Left hindlimb (tissue), 1 donor: ENCODE measurements at places on chromosomes 6 and 20.
A peak's percentile ranks its signal among the peaks of the same experiment; 100 is the strongest.

- no peak for DNase-seq
Observed at GRCh38 chr6:81769824-81770223, 17.3 kb upstream of the TENT5A start.

DNA sequence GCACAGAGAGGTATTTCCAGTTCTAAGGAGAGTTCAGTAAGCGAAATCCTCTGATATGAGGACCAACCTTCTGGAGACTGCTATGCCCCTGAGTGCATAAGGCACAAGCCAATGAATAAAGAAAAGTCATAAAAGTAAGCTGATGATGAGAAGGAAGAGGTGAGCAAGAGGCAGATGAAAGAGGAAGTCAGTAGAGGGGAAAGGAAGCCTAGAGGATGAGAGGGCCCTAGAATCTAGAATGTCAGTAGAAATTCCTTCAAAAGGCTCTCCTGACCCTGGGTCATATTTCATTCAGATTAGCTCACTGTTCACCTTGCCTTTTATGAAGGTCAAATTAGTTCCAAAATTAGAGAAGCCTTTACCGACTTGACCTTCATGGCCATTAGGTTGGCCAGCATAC, 209.2 kb downstream of the CD83 start:
- no peak for DNase-seq

DNA sequence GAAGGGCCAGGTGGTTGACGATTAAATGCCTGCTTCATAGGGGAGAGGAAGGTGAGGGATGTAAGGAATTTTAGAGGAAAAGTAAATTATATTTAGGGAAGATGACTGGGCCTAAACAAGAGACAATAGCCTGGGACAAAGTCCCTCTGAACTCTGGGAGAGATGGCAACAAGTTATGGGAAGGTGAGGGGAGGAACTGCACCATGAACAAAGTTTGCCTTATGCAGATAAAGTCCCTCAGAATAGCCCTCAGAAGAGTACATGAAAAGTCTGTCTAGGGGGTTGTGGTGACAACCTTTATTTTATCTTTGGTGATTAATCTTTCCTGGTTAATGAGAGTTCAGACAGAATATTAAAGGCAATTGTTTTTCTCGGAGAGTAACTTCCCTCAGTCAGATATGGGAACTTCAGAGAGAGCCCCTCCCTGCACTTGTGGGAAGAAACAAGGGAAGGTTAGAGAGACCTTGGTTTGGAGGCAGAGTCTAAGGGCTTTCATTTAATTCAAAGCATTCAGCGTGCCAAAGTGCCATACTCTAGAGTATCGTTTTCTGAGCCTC, 27.1 kb upstream of the FAM217A start:
- no peak for DNase-seq

DNA sequence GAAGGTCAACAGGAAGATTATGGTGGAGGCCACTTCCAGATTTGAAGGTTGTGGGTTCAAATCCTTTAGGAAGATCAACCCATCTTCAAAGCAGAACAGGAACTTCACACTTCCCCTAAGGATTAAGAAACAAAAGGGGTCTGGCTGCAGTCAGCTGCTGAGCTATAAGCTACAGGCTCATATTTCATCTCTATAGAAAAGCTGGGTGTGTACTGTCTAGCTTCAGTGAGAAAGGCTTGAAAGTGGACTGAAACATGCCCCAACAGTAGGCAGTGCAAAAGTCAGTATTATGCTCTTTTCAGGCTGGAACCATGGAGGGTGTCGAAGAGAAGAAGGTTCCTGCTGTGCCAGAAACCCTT, 60.1 kb upstream of the SPDEF start:
- no peak for DNase-seq

DNA sequence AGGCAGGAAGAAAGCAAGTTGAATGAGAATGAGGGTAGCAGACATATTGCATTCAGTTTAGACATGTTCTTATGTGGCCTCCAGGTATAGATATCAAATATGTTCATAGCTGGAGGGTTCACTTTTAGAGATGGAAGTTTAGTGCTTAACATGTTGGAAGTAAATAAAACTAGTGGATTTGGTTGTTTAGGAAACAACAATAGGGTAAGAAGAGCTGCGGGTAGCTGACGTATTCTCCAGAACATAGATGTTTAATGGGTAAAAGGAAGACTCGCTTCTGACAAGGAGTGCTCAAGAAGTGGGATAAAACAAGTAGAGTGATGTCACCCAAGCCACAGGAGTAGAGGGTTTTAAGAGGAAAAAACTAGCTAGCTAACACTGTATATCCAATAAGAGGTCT, 128.4 kb upstream of the COL21A1 start:
- no peak for DNase-seq

- DNase-seq: no peak
Observed at GRCh38 chr20:23753194-23753548, 2.4 kb upstream of the CST1 start.

DNA sequence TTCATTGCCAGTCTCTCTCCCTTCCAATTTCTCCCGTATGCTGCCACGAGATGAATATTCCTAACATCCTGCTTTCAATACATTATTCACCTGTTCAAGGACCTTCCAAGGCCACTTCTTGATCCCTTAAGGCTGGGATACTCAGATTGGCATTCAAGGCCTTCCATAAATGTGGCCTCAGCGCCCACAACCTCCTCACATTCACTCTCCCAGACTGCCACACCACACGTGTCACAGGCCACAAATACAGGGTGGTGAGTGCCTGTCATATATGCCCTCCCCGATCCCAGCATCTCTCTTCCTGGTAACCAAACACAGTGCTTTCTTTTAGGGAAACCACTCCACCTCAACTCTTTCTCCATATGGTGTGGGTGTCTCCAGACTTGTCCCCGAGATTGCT, 55.5 kb downstream of the TTI1 start:
- DNase-seq: no peak

DNA sequence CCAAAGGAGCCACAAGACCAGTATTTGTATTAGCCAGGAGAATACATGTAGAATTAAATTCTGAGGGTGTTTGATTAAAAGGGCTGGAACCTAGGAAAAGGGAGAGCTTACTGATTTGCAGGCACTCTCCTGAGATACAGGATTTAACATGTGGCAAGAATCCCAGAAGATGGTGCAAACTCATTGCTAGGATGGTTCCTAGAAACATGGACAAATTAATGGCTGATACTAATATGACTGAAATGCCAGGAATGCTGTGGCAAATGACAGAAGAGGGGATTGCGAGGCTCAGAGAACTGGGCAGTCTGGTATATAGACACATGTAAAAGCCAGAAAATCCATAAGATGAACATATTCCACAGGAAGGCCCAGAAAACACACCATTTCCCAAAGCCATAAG, 118.1 kb downstream of the RWDD2A start:
- DNase-seq: no peak

GRCh38 chr6:108897371-108897770, 49.1 kb downstream of the ARMC2 start:
- DNase-seq: no peak

GRCh38 chr6:122184401-122184827, 215.0 kb upstream of the HSF2 start:
- DNase-seq: no peak

- DNase-seq: no peak
Observed at GRCh38 chr6:38272222-38272621, 367.5 kb downstream of the BTBD9 start.

DNA sequence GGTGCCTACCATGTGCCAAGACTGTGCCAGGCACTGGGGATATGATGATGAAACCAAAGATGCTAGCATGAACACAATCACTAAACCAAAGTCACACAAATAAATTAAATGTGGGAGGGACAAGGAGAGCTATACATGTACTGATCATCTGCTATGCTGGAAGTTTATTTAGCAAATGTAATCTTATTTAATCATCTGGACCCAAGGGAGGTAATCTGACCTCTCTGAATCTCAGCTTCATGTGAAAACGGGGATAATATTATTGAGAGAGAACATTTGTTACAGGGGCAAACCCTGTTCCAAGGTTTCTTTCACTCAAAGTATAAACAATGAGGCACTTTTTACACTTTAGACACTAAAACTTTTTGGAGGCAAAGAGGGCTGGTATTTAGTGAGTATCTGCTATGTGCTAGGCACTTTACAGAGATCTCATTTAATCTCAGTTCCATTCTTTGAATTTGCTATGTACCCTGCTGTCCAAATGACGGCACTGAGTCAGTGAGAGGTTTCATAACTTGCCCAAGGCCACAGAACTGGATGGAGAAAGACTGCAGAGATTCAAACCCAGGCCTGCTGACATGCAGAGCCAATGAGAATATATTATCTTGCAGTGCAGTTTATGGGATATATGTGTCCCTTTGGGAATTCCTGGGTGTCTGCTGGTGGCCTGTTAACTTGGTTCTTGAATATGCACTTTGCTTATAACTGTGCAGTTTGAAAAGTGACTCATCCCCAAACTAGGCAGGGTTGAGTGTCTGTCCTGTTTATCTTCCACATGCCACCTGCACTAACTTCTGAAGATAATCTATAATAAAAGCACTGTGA, 3.3 kb upstream of the ASXL1 start:
- no peak for DNase-seq

DNA sequence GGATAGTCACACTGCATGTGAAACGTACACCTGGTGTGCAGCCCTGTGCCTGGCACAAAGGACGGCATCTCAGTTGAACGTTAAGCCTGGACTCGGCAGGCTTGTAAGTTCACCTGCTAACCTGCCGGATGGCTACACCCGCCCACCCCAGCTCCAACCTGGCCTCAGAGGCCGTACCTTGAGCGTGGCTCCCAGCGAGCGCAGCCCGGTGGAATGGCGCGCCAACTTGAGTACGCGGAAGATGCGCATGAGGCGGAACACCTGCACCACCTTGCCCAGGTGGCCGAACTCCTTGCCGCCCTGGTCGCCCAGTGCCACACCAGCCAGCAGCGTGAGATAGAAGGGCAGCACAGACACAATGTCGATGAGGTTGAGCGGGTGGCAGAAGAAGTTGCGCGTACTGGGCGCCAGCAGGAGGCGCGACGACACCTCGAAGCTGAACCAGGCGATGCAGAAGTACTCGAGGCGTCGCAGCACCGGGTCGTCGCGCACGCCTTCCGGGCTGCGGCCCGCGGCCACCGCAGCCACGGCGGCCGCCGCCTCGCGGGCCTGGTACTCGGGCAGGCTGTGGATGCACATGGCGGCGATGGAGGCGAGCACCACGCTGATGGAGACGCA, 3.3 kb downstream of the KCNS1 start:
- no peak for DNase-seq

DNA sequence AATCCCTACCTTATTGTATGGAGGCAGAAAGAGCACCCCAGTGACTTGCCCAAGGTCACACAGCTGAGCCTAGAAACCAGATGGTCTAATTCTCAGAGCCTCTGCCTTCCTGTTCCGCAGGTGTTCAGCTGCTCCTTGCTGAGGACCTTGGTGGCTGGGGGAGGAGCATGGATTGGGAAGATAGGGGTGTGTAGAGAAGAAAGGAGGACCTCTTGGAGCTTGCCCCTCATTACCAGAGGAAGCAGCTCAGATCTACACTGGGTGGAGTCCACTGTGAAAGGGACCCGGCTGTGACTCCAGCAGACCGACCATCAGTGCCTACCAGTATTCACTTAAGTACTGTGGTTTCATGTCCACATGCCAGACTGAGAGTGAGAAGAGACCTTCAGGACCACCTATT, 15.2 kb downstream of the FOXP4 start:
- DNase-seq: no peak

DNA sequence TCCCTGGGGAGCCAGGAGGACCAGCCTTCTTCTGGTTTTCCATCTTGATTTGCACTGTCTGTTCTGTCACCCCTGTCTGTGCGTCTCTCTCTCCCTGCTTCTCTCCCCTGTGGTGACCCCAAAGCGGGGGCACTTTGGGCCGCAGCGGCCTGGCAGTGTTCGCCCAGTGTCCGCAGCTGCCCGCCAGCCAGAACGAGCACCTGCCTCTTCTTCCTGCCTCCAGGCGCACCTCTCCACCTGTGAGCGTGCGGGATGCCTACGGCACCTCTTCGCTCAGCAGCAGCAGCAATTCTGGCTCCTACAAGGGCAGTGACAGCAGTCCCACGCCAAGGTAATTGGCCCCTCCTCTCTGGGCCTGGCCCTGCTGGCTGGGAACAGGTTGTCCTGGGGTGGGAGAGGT, 30.8 kb downstream of the SNPH start:
- peak; percentile 10 for DNase-seq

DNA sequence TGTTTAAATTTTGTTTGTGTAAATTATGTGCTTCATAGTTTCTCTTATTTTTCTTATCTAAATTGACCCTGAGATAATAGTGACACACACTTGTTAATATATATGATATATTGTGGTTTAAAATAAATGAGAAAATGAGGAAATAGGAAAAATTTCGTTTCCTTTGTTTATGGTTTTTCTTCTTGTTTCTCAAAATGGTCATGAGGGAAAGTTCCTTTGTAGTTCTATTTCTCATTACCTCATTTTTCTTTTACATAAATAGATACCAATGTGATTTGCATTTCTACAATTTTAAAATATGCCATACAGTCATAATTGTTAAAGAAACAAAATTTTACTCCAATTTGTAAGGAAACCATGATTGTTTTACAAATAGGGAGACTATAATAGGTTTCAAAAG, 9.2 kb downstream of the OR2A4 start:
- no peak for DNase-seq

- DNase-seq: no peak
Observed at GRCh38 chr6:123848347-123848746, 44.7 kb downstream of the NKAIN2 start.

GRCh38 chr20:54184071-54184470, 10.3 kb upstream of the CYP24A1 start:
- no peak for DNase-seq

DNA sequence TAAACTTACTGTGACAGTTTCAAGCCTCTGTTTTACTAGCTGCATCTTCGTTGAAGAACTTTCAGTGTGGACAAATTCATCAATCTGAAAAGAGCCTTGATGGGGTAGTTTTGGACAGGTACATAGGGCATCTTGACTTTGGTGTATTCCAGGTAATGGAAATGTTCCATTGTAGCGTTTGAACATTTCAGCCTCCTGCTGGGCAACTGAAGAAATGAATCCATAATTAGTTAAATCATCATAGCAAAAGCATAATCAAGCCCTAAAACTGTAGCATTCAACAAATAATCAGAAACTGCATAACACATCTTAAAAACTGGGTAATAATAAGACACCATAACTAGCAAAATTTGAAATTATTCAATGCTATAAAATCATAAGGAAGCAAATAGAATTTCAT, 86.2 kb downstream of the AHI1 start:
- DNase-seq: no peak
